ENCODE measurements at places on chromosomes 1 and 21.
A peak's percentile ranks its signal among the peaks of the same experiment; 100 is the strongest.

DNA sequence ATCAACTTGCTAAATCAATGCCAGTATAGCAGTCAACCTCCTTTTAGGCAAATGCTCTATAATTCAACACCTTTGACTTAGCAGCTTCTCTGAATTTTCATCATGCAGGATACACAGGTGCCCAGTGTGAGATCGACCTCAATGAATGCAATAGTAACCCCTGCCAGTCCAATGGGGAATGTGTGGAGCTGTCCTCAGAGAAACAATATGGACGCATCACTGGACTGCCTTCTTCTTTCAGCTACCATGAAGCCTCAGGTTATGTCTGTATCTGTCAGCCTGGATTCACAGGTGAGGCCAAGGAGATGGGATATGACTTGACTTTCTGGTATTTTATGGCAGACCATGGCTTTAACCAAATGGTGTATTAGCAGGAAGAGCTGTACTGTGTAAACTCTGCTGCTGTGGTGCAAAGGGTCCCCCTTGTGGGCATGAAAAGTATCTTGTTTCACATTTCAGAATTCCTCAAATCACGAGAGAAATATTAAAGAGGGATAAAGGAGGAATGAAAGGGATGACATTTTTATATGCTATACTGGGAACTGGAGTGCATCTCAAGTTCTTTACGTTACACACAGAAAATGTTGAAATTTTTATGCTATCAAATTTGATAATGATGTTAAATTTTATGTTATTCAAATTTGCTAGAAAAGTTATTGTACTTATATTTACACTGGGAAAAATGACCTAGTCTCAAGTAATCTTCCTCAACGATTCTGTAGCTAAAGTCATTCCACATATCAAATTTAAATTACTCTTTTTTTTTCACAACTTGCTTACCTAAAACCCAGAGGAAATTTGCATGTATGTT lies 88.9 kb downstream of the CRB1 start:
- DNase-seq, result no peak

- no peak for DNase-seq
Observed at GRCh38 chr1:147334292-147334691, 91.8 kb downstream of the CHD1L start.

- no peak for DNase-seq
Observed at GRCh38 chr1:60386249-60386648, 312.7 kb upstream of the C1orf87 start.

DNA sequence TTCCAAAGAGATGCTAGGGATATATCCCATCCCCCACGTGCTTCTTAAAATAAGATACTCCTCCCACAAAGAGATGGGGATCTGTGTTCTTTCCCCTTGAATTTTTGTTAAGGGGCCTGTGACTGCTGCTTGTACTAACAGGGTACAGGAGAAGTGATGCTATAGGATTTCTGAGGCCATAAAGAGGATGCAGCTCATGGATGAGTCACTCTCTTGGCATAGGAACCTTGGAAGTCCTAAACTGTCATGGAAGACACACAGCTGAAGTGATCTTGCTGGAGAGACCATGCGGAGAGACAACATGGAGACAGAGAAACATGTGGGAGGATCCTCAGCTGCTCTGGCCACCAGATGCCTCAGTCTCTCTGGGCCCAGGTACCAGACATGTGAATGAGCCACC lies 157.2 kb downstream of the S1PR1 start:
- DNase-seq, result no peak

DNA sequence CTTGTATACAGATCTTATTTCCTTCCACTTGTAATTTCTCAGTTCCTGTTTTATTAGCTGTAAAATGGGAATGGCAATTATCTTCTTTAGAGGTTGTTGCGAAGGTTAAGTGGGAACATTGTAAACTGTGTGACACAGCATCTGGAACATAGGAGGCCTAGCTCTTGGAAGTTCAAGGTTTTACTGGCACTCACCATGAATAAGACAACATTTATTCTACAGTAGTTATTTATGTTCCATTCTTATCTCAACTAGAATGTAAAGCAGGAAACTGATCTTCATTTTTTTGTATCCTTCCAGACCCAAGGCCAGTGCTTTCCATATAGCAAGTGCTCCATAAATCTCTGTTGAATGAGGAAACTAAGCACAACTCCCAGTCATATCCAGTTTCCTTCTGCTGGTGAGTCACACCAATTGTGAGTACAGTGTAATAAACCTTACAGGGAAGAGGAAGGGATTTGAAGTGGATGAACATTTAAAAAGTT lies 1.4 kb downstream of the BCL10 start:
- DNase-seq, result no peak

- DNase-seq, result no peak
Observed at GRCh38 chr21:14567331-14568279, 21.5 kb upstream of the SAMSN1 start.

GRCh38 chr1:10691740-10692125 lies 104.7 kb downstream of the CASZ1 start:
- DNase-seq, result no peak

- DNase-seq, result no peak
Observed at GRCh38 chr1:17014671-17015567, 3.2 kb upstream of the ATP13A2 start.

GRCh38 chr1:239744851-239745250 lies 346.8 kb upstream of the FMN2 start:
- no peak for DNase-seq

GRCh38 chr1:184823080-184823479 lies 68.4 kb upstream of the EDEM3 start:
- DNase-seq, result no peak

DNA sequence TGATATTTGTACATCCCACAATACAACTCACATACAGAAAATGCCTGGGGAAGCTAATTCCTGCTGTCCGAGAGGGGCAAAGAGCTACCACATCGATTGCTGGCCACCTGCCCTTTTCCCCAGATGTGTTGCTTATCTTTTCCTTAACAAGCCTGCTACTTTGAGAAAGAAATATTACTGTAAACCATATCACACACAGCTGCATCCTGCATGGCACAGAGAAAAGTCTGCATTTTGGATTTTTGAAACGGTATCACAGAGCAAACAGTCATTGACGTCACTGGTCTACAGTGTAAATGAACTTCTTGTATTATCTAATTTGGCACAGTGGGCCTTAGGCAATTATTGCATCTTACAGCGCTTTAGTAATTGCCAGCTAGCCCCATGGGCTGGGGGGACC lies 164.7 kb downstream of the CLIC6 start:
- no peak for DNase-seq

DNA sequence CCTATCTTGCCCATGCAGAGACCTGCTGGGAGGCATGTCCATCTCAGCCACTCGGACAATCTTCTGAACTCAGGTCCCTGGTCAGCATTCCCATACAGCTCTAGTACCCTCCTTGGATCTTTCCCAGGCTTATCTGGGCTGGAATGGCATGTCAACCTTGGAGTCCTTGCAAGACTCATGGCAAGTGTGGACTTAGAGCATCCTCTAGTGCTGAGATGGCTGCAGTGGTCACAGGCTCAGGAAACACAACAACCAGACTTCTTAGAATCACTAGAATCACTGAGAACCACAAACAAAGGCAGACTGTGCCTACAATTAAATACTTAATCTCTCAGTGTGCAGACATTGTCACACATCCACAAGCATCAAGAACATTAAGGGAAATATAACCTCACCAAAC lies 73.1 kb upstream of the TSHB start:
- no peak for DNase-seq

- DNase-seq, result peak; percentile 52
Observed at GRCh38 chr21:40681164-40681859, 165.6 kb downstream of the DSCAM start.
